ENCODE measurements at places on chromosomes 16 and 17.

- DNase-seq: no peak
These were observed 344.7 kb downstream of the GRIN2A start for GRCh38 chr16:9837481-9837880.

GRCh38 chr16:60127196-60127595 is 1393.1 kb upstream of the GOT2 start:
- DNase-seq: no peak

DNA sequence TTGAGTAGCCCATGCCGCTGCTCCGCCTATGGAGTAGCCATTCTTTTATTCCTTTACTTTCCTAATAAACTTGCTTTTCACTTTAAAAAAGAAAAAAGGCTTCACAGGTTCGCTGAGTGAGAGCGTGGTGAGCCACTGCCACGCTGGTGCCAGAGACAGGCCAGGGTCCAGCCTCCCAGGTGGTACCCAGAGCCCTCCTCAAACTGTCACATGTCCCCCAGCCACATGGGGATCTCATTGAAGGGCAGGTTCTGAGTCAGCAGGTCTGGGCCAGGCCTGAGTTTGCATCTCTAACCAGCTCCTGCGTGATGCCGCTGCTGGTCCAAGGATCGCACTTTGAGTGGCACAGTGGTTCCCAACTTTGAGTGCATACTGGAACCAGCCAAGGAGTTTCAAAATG is 36.2 kb downstream of the RBFOX3 start:
- DNase-seq: no peak

- peak; percentile 94 for DNase-seq
These were observed 4.2 kb downstream of the BORCS6 start for GRCh38 chr17:8185582-8186445.

DNA sequence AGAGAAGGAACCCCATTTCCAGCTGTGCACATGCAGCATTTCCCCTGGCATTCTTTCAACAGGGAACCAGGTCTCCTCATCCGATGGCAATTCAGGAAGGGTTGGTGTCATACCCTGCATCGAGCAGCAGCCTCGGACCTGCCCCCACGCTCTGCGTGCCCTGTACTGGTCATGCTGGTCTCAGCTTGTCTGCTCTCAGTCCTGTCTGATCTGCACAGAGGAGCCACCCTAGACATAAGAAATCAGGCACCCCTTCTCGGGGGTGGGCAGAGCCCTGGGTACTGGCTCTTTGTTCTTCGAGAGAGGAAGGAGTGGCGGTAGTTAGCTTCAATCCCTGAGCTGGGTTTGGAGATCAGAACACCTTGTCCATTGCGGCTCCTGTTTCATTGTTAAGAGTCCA is 162.0 kb upstream of the RPH3AL start:
- DNase-seq: no peak

DNA sequence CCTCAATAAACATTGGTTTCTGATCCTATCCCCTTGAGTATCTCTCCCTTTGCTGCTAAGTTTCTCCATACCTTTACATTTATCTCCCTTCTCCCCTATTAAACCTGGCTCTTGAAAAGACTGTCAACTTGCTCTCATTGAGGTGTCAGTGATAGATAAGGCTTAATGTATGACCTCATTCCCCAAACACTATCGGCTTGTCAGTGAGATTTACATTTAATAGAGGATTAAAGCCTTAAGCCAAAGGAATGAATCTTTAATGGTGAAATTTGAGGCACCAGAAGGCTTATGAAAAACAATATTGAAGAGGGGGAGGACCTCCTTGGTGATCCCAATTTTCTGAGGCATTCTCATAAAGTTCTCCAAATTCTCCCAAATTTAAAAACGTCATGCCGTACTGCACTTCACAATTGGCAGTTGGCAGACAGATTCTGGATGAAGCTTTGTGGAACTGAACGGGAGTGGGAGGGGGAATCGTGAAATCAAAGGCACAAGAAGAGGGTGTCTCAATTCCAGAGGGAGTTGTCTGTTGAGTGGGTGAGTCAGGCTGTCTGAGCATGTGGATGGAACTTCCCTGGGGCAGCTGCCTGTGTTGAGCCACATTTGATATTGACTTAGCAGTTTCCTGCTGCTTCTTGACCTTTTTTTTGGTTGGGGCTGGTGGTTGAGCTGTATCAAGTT is 478.8 kb downstream of the NPIPA7 start:
- DNase-seq: no peak

GRCh38 chr16:47732523-47733111 is 271.5 kb downstream of the PHKB start:
- DNase-seq: no peak

DNA sequence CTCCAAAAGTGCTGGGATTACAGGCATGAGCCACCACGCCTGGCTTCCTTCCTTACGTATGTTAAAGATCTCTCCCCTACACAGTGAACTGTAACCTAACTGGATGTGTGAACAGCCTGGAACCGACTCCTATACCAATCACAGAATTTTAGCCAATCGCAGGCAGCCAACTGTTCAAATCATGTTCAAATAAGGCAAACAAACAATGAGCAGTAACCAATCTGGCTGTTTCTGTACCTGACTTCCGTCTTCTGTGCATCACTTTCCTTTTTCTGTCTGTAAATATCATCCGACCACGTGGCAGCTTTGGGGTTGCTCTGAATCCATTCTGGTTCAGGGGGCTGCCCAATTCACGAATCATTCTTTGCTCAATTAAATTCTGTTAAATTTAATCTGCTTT is 27.5 kb downstream of the TEKT5 start:
- no peak for DNase-seq

- no peak for DNase-seq
These were observed 210.6 kb upstream of the CDH5 start for GRCh38 chr16:66155933-66156332.

DNA sequence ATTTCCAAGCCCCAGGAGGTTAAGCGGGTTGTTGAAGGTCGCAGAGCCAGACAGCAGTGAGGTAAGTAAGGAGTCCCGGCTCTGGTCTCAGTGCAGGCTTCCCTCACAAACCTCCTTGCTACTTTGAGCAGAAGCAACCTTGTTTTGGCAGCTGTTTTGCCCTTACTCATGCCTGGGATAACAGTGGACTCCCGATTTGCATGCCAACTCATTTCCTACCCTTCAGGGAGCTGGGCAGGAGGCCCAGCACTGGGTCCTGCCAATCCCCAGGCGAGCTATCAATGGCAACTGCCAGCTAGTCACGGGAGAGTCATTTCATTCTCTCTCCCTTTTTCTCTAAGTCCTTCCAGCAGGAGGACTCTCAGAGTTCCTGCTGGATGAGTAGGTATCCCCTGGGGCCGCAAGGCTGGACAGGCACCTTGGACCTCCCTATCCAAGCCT is 72.0 kb upstream of the KSR1 start:
- no peak for DNase-seq

GRCh38 chr17:30309591-30309990 is 17.8 kb upstream of the BLMH start:
- DNase-seq: no peak

- DNase-seq: no peak
These were observed 5.6 kb downstream of the SH2B1 start for GRCh38 chr16:28869201-28869600.

DNA sequence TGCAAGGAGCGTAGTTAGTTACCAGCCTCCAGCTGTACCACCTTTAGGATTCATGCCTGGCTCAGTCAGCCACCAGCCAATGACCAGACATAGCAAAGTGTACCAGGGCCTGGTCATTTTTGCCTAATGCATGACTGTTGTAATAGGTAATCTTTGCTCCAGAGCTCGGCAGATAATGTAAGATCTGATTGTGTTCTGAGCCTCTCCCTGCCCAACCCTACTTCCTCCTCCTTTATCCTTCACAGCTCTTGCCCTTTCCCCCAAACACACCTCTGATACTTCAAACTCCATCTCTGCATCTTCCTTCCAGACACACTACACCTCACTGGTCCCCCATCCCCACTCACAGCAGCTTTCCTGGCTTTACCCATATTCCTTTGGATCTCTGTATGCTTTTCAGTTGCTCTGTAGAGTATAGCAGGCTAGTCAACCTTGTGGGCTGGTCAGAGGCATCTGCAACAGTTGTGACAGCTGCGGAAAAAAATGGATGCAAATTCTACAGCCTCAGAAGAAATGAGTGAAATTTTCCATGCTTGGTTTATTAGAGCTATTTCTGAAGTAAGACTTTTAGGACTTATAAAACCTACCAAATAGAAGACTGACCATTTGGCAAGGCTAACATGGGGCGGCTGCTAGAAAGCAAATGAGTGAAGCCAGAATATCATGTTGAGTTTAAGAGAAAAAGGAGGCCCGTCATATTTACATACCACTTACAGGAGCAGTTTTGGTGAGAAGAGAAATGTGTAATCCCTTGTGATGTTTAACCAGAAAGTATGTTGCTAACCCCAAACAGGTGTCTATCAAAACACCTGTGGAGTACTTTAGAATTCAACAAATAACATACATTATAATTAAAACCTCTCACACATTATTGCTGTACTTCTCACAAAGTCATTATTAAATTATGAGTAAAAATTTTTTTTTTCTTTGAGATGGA is 19.9 kb upstream of the C16orf87 start:
- DNase-seq: no peak

DNA sequence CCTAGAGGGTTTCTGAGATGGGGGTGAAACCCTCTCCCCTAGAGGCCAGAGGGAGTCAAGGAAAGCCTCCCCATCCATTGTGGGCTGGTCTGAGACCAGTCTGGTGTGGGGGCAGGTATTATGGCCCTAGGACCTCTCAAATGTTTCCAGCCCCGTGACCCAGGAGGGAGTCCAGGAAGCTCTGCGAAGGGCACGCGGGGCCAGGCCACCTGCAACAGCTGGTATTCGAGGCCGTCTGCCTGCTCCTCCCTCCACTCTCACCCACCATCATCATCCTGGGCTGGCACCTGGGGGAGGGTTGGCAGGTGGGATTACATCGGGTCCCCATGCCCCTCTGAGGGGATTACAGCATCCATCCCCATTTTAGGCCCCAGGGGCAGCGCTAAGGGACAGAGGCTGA is 38.1 kb upstream of the DLX4 start:
- DNase-seq: no peak

DNA sequence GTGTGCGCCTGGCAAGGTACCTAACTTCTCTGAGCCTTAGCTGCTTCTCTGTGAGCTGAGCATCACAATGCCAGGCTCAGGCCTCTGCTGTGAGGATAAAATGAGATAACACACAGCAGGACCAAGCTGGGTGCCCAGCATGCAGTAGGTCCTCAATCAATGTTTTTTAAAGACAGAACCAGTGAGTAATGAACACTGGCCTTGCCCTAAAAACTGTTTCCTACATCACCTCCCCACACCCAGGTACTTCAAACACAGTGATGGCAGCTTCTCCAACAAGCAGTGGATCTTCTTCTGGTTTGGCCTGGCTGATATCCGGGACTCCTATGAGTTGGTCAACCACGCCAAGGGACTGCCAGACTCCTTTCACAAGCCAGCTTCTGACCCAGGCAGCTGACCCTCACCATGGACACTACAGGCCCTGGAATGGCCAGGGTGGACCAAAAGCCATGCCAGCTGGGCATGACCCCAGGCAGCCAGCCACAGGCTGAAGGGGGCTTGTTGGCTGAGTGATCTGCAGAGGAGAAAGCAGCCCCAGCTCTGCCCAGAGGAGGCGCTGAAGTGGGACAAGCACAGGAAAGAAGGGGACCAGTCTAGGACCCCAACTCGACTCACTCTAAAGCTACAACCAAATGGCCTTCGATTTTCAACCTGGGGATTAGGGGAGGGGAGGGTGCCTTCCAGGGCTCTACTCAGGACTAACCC is 3.9 kb downstream of the NAGS start:
- no peak for DNase-seq

DNA sequence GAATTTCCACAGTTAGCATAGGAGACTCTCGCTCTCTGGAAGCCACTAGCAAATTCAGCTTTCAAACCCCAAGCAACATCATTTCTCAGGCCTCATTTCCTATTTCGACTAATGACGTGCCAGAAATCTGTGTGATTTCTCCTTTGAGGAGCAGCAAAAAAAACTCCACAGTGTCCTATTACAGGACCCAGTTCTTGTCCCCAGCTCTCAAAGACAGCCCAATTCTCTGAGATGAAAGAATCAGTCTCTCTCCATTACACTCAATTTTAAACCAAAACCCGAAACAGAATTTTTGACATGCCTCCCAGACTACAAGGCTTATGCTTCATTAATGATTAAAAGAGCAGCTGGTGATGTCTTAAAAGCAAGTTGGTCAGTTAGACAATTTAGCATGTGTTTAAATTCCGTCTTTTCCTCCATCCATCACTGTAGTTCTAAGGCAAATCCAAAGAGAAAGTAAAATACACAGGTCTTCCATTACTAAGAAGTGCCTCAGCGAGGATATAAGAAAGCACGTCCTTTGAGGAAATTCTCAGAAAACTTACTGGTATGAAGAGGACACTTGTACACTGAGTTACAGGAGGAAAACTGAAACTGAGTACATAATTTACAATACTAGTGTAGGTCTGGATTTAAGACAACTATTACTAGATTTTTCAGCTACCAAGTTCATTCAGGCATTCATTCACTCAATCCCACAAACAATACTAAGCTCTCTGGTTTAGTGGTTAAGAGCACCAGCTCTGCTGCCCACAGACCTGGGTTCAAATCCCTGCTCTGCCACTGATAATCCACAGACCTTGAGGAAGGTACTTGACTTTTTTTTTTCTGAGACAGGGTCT is 12.5 kb downstream of the TOM1L2 start:
- no peak for DNase-seq

DNA sequence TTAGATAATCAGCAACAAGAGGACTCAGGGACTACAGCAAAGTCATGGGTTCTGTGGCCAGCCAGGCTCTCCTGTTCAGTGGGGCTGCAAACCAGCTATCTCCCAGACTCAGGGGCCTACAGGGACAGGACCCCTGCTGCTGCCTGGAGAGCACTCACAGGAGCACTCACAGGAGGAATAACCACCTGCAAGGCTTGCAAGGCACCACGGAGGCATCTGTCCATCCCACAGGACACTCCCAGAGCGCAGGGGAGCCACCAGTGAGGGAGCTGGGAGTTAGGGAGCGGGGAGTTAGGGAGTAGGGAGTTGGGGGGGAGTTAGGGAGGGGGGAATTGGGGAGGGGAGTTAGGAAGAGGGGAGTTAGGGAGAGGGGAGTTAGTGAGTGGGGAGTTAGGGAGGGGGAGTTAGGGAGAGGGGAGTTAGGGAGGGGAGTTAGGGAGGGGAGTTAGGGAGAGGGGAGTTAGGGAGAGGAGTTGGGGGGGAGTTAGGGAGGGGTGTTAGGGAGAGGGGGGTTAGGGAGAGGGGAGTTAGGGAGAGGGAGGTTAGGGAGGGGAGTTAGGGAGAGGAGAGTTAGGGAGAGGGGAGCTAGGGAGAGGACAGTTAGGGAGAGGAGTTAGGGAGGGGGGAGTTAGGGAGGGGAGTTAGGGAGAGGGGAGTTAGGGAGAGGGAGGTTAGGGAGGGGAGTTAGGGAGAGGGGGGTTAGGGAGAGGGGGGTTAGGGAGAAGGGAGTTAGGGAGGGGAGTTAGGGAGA is 5.7 kb downstream of the CANT1 start:
- no peak for DNase-seq

DNA sequence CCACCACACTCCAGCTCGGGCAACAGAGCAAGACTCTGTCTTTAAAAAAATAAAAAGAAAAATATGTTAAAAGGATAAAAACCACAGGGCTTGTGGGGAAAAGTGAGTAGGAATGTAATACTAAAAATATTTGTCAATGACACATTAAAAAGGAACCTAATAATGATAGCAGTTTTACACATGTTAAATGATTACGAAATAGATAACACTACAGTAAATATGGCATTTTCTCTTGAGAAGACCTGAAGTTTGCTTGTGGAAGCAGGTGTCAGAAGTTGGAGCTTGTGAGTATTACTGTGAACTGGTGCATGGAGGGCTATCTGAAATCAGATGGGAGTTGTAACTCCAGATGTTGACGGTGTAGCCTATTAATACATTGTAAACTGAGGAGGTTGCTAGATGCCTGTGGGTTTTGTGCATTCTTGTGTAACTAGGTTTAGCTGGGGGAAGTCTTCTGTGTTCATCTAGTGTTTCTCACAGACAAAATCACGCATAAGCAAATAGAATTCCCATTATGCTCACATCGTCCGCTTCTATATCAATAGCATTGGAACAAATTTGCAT is 44.2 kb upstream of the CLEC18A start:
- DNase-seq: no peak

All from CD4-positive, alpha-beta T cell treated with Interferon alpha-2 for 1 hour (primary cell).